ENCODE measurements at places on chromosomes 5 and 9. TPM values are rescaled to one million over a fixed set of nuclear protein-coding genes. Genes with fewer than 3 reads are reported as not detected.

Gene DND1
- total RNA-seq = 0.24 TPM

Gene MUSK
- 1.0 TPM for total RNA-seq

Gene REEP5
- 125 TPM for total RNA-seq

Gene SLC6A7
- total RNA-seq = not detected

Gene IL5
- total RNA-seq = not detected

Gene SH3TC2
- 14.6 TPM for total RNA-seq

Gene GPR150
- not detected for total RNA-seq

Gene LURAP1L
- total RNA-seq = 1.9 TPM

Gene LTC4S
- 10.3 TPM for total RNA-seq

Gene GABRA6
- total RNA-seq = not detected

Gene SMIM32
- total RNA-seq = not detected

Gene DMRTA1
- total RNA-seq = 1.0 TPM

Gene INSL4
- not detected for total RNA-seq

Gene PPP3R2
- total RNA-seq = not detected

Gene QRFP
- not detected for total RNA-seq

Gene TEX48
- total RNA-seq = not detected

Gene UBE2QL1
- total RNA-seq = 21.9 TPM

Gene C9orf152
- total RNA-seq = not detected

Gene ZNF366
- 8.7 TPM for total RNA-seq

Gene PCDHGB4
- total RNA-seq = 4.6 TPM

Gene SPACA9
- 4.0 TPM for total RNA-seq

Gene MIER3
- total RNA-seq = 12.0 TPM

Gene INSL6
- total RNA-seq = not detected

Gene IFNA2
- not detected for total RNA-seq

Gene CA9
- 0.30 TPM for total RNA-seq

Gene SCGB3A2
- total RNA-seq = not detected

Gene IL9
- total RNA-seq = not detected

Gene IGIP
- 10.1 TPM for total RNA-seq

Gene WNT8A
- not detected for total RNA-seq

Gene KIF4B
- total RNA-seq = not detected

Gene SLC2A8
- 15.0 TPM for total RNA-seq

Gene RNF208
- total RNA-seq = 26.0 TPM

Gene OBP2B
- not detected for total RNA-seq

Gene OLFM1
- 17.9 TPM for total RNA-seq
